NCI-H1105 (cell line): ENCODE measurements at places on chromosomes 13 and 19.

DNA sequence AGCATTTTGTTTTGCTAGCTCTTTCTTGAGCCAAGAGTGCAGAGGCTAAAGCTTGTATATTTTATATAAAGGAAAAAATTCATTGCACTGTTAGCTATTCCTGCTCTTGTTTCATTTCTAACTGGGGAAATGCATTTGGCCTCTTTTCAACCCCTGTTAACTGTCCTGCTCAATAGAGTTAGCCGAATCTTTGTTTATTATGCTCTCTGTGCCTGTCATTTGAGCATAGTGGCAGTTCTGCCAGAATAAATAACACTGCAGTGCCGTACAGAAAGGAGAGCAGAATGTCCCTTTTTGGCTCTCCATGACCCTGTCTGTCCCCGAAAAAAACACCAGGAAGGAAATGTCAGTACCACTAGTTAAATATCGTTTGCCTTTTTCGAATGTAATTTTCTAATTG is 350.8 kb downstream of the MYO16 start:
- DNase-seq, result peak; percentile 55

DNA sequence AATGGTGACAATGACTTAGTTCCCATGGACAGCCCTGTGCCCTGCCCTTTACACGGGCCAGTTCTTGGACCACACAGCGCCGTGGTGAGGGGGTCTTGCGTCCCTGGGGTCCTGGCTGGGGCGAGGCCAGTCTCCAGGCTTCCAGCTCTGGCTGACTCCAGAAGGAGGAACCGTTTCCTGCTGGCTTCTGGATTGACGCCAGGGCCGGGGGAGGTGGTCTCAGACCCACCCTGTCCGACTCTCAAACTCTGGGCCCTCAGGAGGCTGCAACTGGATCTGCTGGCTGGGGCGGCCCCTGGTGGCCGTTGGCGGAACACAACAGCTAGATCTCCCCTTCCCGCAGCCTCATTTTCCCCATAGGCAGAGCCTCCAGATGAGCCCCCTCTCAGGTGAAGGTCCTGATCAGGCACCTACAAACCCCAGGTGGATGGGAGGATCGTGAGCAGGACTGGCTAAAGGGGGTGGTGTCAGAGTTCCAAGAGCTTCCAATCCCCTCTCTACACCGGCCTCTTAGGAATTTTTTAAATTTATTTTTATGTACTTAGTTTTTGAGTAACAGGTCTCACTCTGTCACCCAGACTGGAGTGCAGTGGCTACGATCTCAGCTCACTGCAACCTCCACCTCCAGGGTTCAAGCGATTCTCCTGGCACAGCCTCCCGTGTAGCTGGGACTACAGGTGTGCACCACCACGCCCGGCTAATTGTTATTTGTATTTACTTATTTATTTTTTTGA is 8.0 kb downstream of the CCDC194 start:
- DNase-seq, result no peak

- DNase-seq, result no peak
Measured at GRCh38 chr13:96002322-96003131, 50.7 kb downstream of the UGGT2 start.

- no peak for DNase-seq
Measured at GRCh38 chr19:15782211-15782610, 5.2 kb upstream of the OR10H5 start.

DNA sequence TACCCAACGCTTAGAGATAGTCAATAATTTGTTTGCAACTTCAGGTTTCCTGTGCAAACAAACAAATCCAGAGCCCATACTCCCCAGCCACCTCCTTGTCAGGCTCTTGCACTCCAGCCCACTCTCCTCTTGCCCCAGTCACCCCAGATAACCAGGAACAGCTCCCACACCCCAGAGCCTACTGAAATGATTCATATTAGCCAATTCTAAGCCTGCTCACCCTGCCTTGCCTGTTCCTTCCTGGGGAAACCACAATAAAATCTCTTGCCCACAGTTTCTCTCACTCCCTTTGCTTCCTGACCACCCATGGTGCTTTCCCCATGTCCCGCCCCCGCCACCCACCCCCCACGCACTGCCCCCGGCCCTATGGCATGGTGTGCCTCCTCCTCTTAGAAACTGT is 3.8 kb upstream of the ACTL9 start:
- no peak for DNase-seq

GRCh38 chr19:58229255-58229639 is 533 bp downstream of the ZNF544 start:
- DNase-seq, result peak; percentile 4

DNA sequence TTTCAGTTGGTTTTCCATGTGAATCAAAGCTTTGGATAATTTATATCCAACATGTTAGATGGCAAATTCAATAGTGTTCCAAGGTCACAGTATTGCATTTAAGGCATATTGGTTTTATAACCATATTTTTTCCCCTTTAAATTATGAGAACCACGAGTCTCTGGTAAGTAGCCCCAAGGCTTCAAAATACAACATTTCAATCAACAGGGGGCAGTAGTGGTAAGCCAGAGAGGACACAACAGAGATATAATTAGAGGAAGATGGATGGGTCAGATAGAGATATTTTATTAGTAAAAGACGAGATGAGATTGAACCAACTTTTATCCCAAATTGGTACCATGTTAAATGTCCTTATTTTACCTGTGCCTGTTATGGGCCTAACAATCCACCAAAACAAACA is 53.1 kb downstream of the KL start:
- DNase-seq, result no peak

DNA sequence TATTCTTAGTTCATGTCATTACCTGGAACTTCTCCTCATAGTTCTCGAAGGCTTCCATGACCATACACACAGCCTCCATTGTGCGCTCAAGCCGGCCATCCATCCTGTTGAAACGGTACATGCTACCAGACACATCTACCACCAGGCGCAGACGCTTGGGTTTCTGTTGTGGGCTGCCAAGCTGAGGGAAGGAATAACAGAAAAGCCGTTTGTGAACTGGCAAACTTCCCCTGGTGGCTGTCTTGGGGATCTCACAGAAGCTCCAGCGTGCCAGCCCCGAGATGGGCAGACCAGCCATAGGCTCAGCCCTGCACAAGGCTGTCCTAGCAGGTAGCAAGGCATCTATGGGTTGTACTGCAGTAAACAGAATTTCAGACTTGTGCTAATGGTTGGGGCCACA is 130.1 kb downstream of the RGCC start:
- DNase-seq, result no peak

DNA sequence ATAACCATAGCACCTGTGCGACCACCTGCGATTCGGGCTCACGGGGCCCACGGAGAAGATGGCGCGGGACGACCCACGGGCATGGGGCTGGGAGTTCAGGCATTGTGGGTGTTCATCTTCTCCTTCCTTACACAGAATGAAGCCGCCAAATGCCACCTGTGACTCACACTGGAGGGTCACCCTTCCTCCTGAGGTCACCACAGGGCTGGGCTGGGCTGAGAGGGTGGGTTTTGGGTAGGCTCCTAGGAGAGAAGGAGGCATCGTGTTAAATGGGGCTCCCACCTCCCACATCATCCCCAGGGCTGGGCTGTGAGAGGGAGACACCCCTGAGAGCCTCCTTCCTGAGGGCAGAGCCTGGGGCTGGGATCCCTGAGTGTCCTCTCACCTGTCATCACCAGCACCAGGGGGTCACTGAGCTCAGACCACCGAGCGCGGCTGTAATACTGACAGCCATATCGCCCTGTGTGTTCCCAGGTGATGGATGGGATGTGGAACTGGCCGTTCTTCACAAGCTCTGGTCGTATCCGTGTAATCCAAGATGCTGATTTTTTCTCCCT is 1.4 kb downstream of the LILRB2 start:
- DNase-seq, result no peak

GRCh38 chr19:53580871-53581835 is 43.2 kb downstream of the ZNF331 start:
- no peak for DNase-seq

GRCh38 chr13:43364210-43365038 is 341.0 kb downstream of the DNAJC15 start:
- DNase-seq, result no peak

DNA sequence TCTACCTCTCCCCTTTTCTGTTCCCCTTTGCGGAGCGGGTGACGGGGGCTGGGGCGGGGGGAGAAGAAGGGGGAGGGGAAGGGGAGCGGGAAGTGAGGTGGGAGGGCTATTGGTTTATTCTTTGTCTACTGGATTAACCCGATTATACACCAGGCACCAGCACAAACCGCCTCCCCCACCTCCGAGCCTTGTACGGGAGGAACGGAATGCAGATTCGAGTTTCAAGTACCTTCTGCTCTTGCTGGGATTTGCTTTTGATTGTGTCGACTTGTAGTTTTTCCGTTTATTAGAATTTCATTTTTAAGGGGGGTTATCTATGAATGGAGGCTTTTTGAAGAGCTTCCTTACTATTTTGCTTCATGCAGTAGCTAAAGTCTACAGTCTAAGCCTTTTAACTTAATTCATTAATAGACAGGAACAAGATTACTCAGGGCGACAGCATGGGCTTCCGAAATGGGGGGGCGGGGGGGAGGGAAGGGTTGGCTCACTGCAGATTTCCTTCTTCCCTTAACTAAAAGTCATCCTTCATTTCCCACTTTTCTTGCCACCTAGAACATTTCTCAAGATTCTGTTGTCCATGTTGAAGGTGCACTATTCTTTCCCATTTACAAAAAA is 937 bp upstream of the SPRY2 start:
- no peak for DNase-seq

DNA sequence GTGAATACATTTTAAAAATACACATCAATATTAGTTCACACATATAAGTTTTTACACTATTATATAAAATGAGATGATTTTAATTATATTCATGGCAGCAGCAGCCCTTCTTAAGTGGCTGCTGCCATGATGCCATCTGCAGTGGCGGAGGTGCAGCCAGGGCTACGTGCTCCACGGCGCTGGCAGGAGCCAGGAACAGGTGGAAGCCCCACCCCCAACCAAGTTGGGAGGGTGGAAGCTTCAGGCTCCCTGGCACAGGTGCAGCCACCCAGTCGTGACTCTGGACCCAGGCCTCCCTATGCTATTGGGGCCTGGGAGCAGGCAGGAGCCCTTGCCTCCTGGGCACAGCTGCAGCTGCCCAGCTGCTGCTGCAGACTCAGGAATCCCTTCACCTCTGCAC is 646.9 kb upstream of the PCDH9 start:
- DNase-seq, result no peak

DNA sequence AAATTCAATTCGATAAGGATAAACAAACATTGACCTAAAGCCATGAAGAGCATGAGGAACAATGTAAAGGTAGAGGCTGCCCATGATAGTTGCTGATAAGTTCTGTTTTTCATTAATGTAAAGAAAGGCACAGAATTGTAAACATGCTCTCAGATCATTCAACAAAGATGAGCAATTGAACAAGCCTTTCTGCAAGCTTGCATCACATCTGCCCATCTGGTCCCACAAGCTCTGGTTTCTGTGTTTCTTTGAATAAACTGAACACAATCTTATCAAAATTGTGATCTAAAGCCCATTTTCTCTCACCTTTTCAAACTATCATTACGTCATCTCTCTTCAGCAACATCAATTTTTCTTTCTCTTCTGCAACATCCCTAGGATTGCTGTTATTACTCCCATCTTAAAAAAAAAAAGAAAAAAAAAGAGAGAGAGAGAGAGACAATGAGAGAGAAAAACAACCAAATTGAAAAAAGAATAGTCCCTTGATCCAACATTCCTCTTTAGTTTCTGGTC is 487.2 kb upstream of the GPC6 start:
- no peak for DNase-seq

- no peak for DNase-seq
Measured at GRCh38 chr19:54955376-54955775, 8.0 kb upstream of the NLRP7 start.

DNA sequence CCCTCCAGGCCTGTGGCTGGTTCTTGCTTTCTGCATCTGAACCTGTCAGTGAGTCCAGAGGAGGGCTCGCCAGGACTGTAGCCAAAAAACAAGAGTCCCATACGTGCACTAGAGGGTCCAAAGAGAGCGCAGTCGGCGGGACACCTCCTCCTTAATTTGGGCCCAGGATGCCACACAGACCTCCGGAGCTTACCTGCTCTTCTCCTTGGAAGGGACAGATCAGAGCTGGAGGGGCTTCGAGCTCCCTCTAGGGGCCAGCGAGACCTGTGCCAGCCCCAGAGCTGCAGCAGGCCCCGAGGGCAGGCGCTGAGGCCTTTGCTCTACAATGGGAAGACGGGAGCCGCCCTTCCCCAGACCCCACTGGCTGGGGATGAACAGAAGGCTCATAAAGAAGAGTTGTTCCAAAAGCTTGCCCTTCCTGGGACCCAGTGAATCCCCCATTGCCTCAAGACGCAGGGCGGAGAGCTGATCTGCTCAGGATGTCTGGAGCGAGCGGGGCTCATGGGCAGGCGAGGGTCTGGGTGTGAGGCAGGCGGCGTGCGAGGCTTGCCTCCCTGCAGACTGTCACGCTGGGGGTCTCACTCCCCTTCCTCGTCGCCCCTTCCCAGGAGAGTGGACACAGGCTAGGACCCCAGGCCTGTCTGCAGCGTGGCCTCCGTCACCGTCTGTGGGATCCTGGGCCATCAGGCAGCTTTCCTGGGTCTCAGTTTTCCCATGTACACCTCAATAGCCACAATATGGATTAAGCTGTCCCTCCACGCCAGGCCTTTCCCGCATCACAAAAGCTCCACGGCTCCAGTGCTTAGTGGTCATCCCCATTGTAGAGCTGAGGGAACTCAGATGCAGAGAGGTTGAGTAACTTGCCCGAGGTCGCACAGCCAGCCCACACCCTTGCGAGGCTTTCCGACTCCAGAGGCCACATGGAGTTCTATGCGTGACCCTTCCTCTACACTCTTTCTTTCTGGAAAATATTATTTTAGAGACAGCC is 46.9 kb upstream of the VSTM2B start:
- peak; percentile 7 for DNase-seq

- DNase-seq, result no peak
Measured at GRCh38 chr19:4428326-4428975, 26.0 kb downstream of the CHAF1A start.

- DNase-seq, result no peak
Measured at GRCh38 chr13:99686157-99686572, 184.9 kb downstream of the TM9SF2 start.

DNA sequence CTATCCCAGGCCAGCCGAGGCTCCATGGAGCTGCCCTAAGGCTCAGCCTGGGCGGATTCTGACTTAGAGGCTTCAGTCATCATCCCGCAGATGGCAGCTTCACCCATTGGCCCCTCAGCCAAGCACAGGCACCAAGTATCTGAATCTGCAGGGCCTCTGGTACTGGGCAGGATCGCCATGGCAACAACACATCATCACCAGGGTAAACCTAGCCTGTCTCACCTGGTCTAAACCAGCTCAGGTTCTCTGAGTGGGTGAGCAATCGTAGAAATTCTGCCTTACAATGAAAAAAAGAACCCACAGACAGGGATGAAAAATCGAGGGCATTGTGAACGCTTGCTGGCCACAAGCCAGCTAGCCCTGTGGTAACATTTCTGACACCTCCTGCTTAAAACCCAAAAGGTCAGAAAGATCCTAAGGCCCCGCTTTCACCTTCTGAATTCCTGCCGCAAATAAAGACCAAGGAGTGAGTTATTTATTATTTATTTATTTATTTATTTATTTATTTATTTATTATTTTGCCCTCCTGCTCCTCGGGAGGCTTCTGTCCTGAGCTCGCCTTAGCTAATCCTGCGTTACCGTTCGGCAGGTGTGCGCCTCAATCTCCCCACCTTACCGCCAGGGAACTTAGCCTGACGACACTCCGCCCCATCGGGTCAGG is 12.0 kb upstream of the CEACAM21 start:
- DNase-seq, result peak; percentile 12
